Neural progenitor cell (in vitro differentiated cells): ENCODE measurements at places on chromosomes 6 and 20.

- H3K27ac ChIP-seq = no peak overlapping the region
- no peaks in the 10 kb centered on the region for H3K27me3 ChIP-seq
- DNase-seq = no peak
- no peaks in the 10 kb centered on the region for H3K4me1 ChIP-seq
These were observed 227.0 kb downstream of the BMP2 start for GRCh38 chr20:6994452-6994851.

- H3K36me3 ChIP-seq = no peaks in the 10 kb centered on the region
- no peaks in the 10 kb centered on the region for H3K27me3 ChIP-seq
- H3K4me1 ChIP-seq = peaks cover 11% of the 10 kb centered on the region
These were observed 6.8 kb downstream of the MAPK14 start for GRCh38 chr6:36034441-36034840.

GRCh38 chr20:20837574-20838021 lies 125.2 kb upstream of the RALGAPA2 start:
- H3K4me3 ChIP-seq = no peak overlapping the region
- peak; percentile 77 for DNase-seq
- H3K27ac ChIP-seq = no peak overlapping the region
- H3K36me3 ChIP-seq = no peaks in the 10 kb centered on the region

DNA sequence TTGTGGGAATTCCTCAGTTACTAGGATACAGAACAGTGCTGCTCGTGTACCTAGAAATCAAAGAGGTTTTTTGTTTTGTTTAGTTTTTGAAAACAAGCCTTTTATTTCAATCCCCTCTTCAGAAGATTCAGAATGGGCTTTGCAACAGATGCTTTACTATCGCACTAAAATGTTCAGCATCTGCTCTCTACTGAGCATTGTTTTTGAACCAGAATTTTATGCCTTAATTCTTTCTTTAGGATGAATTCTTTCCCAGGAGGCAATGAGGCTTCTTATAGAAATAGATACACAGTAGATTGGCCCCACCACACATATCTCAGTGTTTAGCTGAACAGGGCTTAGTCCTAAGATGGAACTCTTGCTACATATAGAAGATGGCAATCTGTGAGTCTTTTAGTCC lies 95.9 kb upstream of the SPACA1 start:
- no peak overlapping the region for H3K27ac ChIP-seq
- no peaks in the 10 kb centered on the region for H3K36me3 ChIP-seq
- H3K4me1 ChIP-seq = no peaks in the 10 kb centered on the region
